Calu3 (cell line): ENCODE measurements at places on chromosomes 11 and 22. TPM values are rescaled to one million over a fixed set of nuclear protein-coding genes. Genes with fewer than 3 reads are reported as not detected.

Gene HSCB
- total RNA-seq, result 15.7 and 16.5 TPM in 2 replicates

Gene OVOL1
- 12.7 and 15.2 TPM in 2 replicates for total RNA-seq

Gene WBP2NL
- total RNA-seq, result 2.8 and 3.7 TPM in 2 replicates

Gene PDE3B
- 4.5 and 4.6 TPM in 2 replicates for total RNA-seq

Gene MIF
- 669 and 679 TPM in 2 replicates for total RNA-seq

Gene BATF2
- 4.5 and 11.3 TPM in 2 replicates for total RNA-seq

Gene TSSK2
- not detected in 2 replicates for total RNA-seq

Gene DEUP1
- not detected in 2 replicates for total RNA-seq

Gene TPH1
- total RNA-seq, result 0.24 and 0.34 TPM in 2 replicates

Gene TMEM191C
- 2.2 and 2.6 TPM in 2 replicates for total RNA-seq

Gene LRRC75B
- total RNA-seq, result 14.4 and 14.5 TPM in 2 replicates

Gene STX5
- total RNA-seq, result 38.3 and 39.2 TPM in 2 replicates

GRCh38 chr11:64516226-64516625 is 74.8 kb upstream of the SLC22A12 start:
- peaks cover 75% of the 10 kb centered on the region for H3K27me3 ChIP-seq
- H3K4me3 ChIP-seq, result no peak overlapping the region
- no peaks in the 10 kb centered on the region for H3K4me1 ChIP-seq
- no peak for DNase-seq

DNA sequence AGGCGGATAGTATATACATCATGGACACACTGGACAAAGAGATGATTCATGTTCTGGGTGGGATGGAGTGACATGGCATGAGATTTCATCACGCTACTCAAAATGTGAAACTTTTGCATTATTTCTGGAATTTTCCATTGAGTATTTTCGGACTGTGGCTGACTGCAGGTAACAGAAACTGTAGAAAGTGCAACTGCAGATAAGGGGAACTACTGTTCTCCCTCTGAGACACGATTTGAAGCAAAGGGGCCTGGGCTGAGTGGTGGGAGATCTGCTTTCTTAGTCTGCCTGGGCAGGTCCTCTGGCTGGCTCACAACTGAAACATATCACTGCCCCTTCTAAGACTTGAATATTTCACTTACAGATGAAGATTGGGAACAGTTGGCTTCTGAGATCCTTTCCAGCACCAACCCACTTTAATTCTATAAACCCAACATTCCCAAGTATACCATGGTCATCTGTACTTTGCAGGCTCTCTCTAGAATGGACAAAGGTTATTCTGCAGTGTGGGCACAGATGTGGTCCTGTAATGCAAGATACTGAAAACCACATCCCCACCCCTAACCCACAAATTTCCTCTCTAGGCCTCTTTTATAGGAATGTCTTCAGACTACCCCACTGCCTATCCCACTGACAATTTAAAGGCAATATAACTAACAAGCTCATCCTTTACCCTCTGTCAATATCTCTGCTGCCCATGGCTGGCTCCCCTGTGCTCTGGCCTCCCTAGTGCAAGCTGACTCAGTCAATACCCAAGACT is 121.1 kb downstream of the KCNC1 start:
- DNase-seq, result no peak
- H3K36me3 ChIP-seq, result no peaks in the 10 kb centered on the region
- no peaks in the 10 kb centered on the region for H3K27me3 ChIP-seq
- no peaks in the 10 kb centered on the region for H3K4me1 ChIP-seq
- no peak overlapping the region for H3K27ac ChIP-seq

GRCh38 chr11:43646767-43647166 is 33.8 kb upstream of the HSD17B12 start:
- H3K4me3 ChIP-seq, result no peak overlapping the region
- no peaks in the 10 kb centered on the region for H3K27me3 ChIP-seq
- no peaks in the 10 kb centered on the region for H3K4me1 ChIP-seq
- H3K36me3 ChIP-seq, result peaks cover 17% of the 10 kb centered on the region

DNA sequence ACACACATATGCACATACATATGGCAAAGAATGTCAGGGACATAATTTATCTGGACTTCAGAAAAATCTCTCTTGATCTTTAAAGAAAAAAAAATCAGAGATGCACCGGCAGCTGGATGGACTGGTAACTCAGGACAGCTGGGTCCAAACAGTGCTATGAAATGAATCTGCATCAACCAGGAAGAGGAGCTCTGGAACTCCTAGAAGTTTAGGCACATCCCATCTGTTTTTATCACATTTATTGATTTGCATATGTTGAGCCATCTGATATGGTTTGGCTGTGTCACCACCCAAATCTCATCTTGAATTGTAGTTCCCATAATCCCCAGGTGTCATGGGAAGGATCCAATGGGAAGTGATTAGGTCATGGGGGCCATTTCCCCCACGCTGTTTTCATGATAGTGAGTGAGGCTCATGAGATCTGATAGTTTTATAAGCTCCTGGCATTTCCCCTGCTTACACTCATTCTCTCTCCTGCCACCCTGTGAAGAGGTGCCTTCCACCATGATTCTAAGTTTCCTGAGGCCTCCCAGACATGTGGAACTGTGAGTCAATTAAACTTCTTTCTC is 87.7 kb upstream of the AKIP1 start:
- no peak overlapping the region for H3K4me3 ChIP-seq
- no peak for DNase-seq
- no peaks in the 10 kb centered on the region for H3K4me1 ChIP-seq
- no peaks in the 10 kb centered on the region for H3K27me3 ChIP-seq

- DNase-seq, result no peak
- H3K4me3 ChIP-seq, result no peak overlapping the region
- H3K27ac ChIP-seq, result peak overlapping the region; percentile 94
- H3K27me3 ChIP-seq, result no peaks in the 10 kb centered on the region
- peaks cover 86% of the 10 kb centered on the region for H3K4me1 ChIP-seq
These were observed 24.6 kb downstream of the RPL3 start for GRCh38 chr22:39294571-39295468.

- H3K27ac ChIP-seq, result no peak overlapping the region
- peaks cover 16% of the 10 kb centered on the region for H3K4me1 ChIP-seq
- H3K36me3 ChIP-seq, result no peaks in the 10 kb centered on the region
- DNase-seq, result no peak
- no peaks in the 10 kb centered on the region for H3K27me3 ChIP-seq
These were observed 68.6 kb downstream of the SOX6 start for GRCh38 chr11:16287630-16288280.

DNA sequence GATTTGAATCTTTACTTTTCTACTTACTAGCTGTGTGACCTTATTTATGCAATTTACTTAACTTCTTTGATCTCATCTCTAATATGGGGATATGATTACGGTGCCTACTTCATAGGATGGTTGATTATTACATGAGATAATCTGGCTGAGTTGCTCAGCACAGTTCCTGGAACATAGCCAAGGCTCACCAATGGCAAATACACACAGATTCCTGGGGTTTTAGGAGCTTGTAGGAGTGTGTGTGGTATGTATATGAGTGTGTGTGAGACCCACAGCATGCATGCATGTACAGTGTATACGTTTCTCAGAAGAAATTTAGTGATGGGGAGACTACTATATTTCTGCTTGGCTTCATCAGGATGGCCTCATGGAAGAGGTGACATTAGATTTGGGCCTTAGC is 256.9 kb downstream of the KIRREL3 start:
- no peak overlapping the region for H3K27ac ChIP-seq
- H3K36me3 ChIP-seq, result no peaks in the 10 kb centered on the region
- H3K4me1 ChIP-seq, result no peaks in the 10 kb centered on the region
- H3K4me3 ChIP-seq, result no peak overlapping the region
- no peak for DNase-seq
- H3K27me3 ChIP-seq, result peaks cover 33% of the 10 kb centered on the region

DNA sequence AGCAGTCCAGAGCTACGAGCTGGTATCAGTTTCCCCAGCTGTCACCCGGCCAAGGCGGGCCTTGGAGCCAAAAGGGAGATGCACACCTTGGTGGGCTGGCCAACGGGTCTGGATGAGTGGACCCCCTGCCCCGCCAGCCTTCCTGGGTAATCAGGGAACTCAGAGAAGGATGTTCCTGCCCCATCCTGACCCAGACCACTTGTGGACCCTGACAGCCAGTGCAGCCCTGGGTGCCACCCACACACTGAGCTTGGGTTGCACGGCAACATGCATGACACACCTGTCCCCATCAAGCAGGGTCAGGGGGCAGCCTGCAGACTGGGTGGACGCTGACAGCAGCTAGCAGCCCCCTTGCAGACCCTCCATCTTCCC is 8.6 kb downstream of the SLC25A1 start:
- peak overlapping the region; percentile 76 for H3K4me3 ChIP-seq
- peaks cover 27% of the 10 kb centered on the region for H3K4me1 ChIP-seq
- H3K36me3 ChIP-seq, result peaks cover 37% of the 10 kb centered on the region
- DNase-seq, result no peak

- H3K27me3 ChIP-seq, result no peaks in the 10 kb centered on the region
- H3K4me3 ChIP-seq, result no peak overlapping the region
- H3K36me3 ChIP-seq, result no peaks in the 10 kb centered on the region
- H3K4me1 ChIP-seq, result no peaks in the 10 kb centered on the region
- H3K27ac ChIP-seq, result no peak overlapping the region
These were observed 55.2 kb downstream of the OSBP2 start for GRCh38 chr22:30749849-30750248.

DNA sequence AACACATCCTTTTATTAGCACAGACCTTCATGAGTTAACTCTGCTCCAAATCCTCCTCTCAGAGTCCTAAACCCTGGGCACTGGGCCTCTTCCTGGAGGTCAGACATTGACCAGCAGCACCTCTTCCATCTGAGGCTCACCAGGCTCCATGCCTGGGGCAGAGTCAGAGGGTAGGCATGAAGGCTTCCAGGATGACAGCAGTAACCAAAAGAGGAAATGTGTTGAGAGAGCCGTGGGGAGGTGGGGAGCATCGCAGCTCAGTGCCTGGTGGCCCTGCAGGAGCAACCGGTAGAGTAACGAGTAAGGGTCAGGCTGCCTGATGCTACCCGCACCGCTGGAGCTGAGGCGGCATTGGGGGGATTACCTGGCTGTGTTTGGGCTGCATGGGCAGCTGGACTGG is 9.4 kb upstream of the NAV2 start:
- H3K4me1 ChIP-seq, result peaks cover 15% of the 10 kb centered on the region
- H3K36me3 ChIP-seq, result no peaks in the 10 kb centered on the region
- H3K4me3 ChIP-seq, result no peak overlapping the region

DNA sequence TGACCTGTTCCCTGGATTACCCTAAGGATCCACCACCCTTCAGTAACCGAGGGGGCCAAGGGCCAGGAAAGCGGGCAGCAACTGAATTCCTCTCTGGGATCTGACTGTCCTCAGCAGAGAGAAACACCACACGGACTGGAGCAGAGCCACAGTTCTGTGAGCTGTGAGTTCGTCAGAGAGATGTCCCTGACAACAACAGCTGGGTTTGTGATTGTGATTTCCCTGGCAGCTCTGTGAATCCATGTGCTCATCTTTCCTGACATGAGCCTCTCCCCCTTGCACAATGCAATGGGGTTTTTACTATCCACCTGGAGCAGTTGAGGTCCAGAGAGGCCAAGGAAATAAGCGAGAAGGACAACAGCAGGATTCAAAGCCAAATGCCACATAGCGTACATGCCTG is 69.4 kb upstream of the AMPD3 start:
- peaks cover 58% of the 10 kb centered on the region for H3K27me3 ChIP-seq
- H3K4me3 ChIP-seq, result no peak overlapping the region
- DNase-seq, result no peak
- peaks cover under 1% of the 10 kb centered on the region for H3K4me1 ChIP-seq
- no peak overlapping the region for H3K27ac ChIP-seq

- H3K4me3 ChIP-seq, result no peak overlapping the region
- peaks cover 19% of the 10 kb centered on the region for H3K36me3 ChIP-seq
- no peaks in the 10 kb centered on the region for H3K27me3 ChIP-seq
- peaks cover 32% of the 10 kb centered on the region for H3K4me1 ChIP-seq
These were observed 2.5 kb downstream of the RAB36 start for GRCh38 chr22:23147617-23148387.

DNA sequence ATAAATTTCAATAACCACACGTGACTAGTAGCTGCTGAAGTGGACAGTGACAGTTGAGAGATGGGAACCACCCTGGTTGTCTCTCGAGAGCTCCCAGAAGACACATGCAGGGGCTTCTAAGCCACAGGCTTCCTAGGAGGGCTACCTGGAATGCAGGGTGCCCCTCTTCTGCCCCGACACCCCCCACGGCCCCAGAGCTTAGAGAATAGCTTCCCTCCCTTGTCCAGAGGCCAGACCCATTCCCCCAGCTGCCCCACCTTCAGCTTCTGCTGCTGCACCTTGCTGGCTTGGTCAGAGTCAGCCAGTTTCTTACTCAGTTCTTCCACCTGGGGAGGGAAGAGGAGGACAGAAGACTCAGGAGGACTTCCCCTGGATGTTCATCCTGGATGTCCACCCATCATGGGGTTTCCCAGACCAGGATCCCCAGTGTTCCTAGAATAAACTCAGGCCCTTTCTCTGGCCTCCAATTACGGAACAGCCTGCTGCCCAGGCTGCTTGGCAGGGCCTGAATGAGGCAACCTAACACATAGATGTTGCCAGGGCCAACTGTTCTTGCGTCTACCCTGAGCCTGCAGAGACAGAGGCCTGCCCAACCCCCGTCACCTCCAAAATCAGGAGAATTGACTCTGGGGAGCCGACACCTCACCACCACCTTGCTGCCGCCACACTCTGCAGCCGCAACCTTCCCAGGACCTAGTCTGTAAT is 12.0 kb downstream of the IL18BP start:
- peaks cover 69% of the 10 kb centered on the region for H3K36me3 ChIP-seq
- H3K4me1 ChIP-seq, result no peaks in the 10 kb centered on the region
- no peak overlapping the region for H3K27ac ChIP-seq
- no peaks in the 10 kb centered on the region for H3K27me3 ChIP-seq
- no peak overlapping the region for H3K4me3 ChIP-seq

- peaks cover 64% of the 10 kb centered on the region for H3K4me1 ChIP-seq
- H3K36me3 ChIP-seq, result peaks cover 13% of the 10 kb centered on the region
- peak overlapping the region; percentile 88 for H3K27ac ChIP-seq
- peak overlapping the region; percentile 22 for H3K4me3 ChIP-seq
- no peaks in the 10 kb centered on the region for H3K27me3 ChIP-seq
These were observed 11.6 kb upstream of the TSKU start for GRCh38 chr11:76771446-76772099.

GRCh38 chr11:36976741-36977140 is 378.7 kb upstream of the RAG2 start:
- H3K4me3 ChIP-seq, result no peak overlapping the region
- no peaks in the 10 kb centered on the region for H3K36me3 ChIP-seq
- no peaks in the 10 kb centered on the region for H3K4me1 ChIP-seq
- DNase-seq, result no peak
- H3K27ac ChIP-seq, result no peak overlapping the region
- H3K27me3 ChIP-seq, result no peaks in the 10 kb centered on the region

GRCh38 chr11:12599408-12600143 is 74.6 kb upstream of the TEAD1 start:
- peak; percentile 78 for DNase-seq
- no peaks in the 10 kb centered on the region for H3K27me3 ChIP-seq
- no peak overlapping the region for H3K27ac ChIP-seq
- peaks cover 12% of the 10 kb centered on the region for H3K4me1 ChIP-seq
- no peak overlapping the region for H3K4me3 ChIP-seq

- H3K4me3 ChIP-seq, result no peak overlapping the region
These were observed 54.8 kb upstream of the CECR2 start for GRCh38 chr22:17314487-17314886.
